ENCODE measurements at places on chromosomes 7 and 10. TPM values are rescaled to one million over a fixed set of nuclear protein-coding genes. Genes with fewer than 3 reads are reported as not detected.

DNA sequence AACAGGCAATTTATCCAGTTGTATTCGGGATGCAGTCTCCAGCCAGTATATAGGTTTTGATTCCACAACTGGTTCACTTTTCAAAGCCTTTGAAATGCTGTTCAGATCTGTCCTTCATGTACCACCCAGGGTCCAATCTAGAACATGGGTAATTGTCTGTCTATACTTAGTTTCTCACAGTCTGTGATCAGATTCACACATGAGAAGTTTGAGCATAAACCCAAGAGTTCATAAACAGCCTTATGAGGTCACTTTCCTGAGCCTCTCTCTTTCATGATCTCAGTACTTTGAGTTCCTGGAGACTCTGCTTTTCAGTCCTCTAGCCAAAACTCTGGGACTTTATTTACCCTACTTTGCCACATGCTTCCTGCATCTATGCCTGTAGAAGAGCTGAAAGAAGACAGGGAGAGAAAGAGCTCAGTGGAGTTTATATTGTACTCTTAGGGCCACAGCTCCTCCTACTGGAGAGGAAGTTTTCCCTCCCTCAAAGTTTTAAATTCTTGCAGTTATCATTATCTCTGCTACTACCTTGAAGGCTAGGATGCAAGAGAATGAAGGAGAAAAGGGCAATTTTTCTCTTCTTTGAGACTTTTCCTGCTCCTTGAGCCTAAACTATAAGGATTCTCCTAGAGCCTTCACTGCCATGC, 172.0 kb downstream of the ZEB1 start:
- DNase-seq, result peak; percentile 10

GRCh38 chr7:157339777-157340677, 3.2 kb downstream of the DNAJB6 start:
- DNase-seq, result peak; percentile 85

DNA sequence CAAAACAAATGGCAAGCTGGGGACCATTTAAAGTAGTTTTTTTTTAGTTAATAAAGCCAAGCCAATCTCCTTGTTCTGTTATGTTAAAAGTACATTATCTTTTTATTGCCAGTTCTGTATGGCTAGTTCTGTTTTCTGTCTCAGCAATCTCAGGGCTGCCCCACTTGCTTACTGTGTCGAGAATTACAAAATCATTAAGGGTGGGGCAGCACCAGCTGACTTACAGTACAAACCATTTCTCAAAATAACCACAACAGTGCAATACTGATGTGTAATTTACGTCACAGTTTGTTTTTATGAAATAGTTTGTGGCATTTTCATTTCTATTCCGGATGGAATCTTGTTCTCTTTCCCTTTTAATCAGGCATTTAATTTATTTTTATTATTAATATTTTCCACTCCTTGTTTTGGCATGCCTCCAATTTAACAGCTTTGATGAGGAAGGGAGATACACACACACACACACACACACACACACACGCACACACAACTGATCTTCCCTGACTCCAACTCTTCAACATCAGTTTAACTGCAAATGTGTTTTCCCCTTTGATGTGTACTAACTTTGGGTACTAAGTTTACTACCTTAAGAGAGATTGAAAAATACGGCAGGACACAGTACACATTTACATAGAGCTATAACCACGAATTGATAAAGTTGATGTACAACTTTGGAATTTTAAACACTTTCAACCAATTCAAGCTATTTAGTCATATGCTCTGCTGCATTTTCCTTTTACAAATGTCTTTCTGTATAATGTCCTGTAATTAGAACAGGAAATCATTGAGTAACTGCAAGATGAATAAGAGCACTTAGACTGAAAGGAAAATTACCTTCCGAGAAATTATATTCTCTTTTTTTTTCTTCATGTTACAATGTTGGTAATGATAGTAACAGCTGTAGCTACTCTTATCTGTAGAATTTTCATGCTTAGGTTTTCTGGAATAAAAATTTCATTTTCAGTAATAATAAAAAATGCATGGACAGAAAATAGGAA, 91.5 kb downstream of the ARID5B start:
- no peak for DNase-seq

- DNase-seq, result no peak
Measured at GRCh38 chr10:9910446-9910845, 1107.2 kb upstream of the CELF2 start.

- DNase-seq, result no peak
Measured at GRCh38 chr10:63142136-63142535, 9.0 kb downstream of the NRBF2 start.

DNA sequence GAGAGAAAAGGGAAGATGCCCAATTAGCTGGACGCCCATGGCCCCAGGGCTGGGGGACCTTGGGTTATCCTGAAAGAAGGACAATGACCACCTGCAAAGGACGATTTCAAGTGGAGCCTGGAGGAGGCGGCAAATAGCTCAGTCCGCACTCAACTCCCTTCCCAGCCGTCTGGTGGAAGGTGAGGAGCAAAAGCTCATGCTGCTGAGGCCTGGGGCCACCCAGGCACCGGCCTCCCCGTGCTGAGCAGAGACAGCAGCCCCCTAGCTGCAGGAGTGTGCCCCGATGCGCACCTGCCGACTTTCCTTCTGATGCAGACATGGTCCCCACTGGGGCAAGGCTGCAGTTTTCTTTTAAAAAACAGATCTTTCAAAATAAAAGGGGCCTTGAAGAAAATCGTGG, 7.9 kb downstream of the FAM20C start:
- no peak for DNase-seq

Gene CALML5
- not detected for total RNA-seq

Gene ITGA8
- 0.18 TPM for total RNA-seq

Gene IDI2
- total RNA-seq, result not detected
